ENCODE measurements at places on chromosomes 2 and 18. TPM values are rescaled to one million over a fixed set of nuclear protein-coding genes. Genes with fewer than 3 reads are reported as not detected.

Gene SULT1C4
- 3.5 TPM for total RNA-seq

Gene ZBTB7C
- 13.3 TPM for total RNA-seq

Gene GAD1
- total RNA-seq: not detected

DNA sequence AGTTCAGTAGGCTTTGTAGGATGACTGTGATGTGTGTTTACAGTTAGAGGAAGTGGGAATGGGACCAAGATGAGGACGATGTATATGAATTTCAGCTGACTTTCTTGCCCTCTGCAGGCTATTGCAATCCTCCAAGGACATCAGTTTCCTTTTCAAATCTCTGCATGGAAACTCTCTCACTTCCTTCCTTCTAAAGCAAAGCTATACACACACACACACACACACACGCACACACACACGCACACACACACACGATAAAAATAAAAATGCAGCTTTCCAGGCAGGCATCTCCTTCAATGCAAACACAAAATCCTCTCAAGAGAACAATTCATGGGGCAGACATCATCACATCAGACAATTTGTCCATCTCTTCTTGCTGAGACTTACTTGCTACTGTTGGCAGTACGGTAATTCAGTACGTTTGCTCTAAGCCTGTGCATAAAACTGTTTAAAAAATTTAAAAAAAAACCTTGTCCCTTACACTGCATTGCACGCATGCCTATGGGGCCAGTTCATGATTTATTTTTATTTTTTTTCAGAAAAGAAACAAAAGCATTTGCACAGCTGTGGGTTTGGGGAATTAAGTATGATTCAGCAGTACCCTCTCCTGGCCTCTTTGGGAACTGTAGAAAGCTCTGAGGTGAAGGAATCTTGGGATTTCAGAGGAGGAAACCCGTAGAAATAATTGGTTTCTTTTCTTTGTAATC, 27.1 kb upstream of the ICOS start:
- no peak for DNase-seq

DNA sequence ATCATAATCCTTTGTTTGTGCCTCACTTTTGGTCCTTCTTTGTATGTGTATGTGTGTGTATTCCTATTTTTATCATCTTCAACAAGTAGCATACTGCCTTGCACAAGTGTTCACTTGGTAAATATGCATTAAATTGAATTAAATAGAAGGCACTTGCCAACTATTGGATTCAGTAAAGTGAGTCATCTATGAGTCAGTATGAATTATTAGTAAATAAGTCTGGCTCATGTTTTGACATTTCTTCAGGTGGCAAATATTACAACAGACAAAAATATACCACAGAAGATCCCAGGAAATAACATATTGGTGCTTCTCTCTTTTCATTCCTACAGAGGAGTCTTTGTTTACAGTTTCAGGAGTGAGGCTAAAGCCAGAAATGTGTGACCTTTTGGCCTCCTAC, 84.1 kb downstream of the CDK15 start:
- no peak for DNase-seq
